ENCODE measurements at places on chromosomes 4 and X. TPM values are rescaled to one million over a fixed set of nuclear protein-coding genes. Genes with fewer than 3 reads are reported as not detected.

The GUCY1A1 gene
- not detected for total RNA-seq

The P2RY10 gene
- not detected for total RNA-seq

The TLR2 gene
- not detected for total RNA-seq

The TMSB15A gene
- total RNA-seq: 11.2 TPM

The PHKA1 gene
- total RNA-seq: 4.0 TPM

The SHROOM2 gene
- total RNA-seq: 22.3 TPM

The MFSD8 gene
- 25.2 TPM for total RNA-seq

The H2BW2 gene
- total RNA-seq: not detected

The OFD1 gene
- 17.7 TPM for total RNA-seq

The NUP62CL gene
- total RNA-seq: 9.3 TPM

The POU3F4 gene
- total RNA-seq: not detected

The TMPRSS11D gene
- not detected for total RNA-seq

The COL4A6 gene
- total RNA-seq: 10.5 TPM

The SMIM31 gene
- not detected for total RNA-seq

The C4orf36 gene
- total RNA-seq: 0.72 TPM

The ARL9 gene
- not detected for total RNA-seq

The GATA1 gene
- not detected for total RNA-seq

The ZBTB33 gene
- total RNA-seq: 21.0 TPM

The ALB gene
- 0.64 TPM for total RNA-seq

The SCFD2 gene
- total RNA-seq: 13.6 TPM

The MAGEA1 gene
- total RNA-seq: not detected

The NPY2R gene
- 3.6 TPM for total RNA-seq

The G3BP2 gene
- 209 TPM for total RNA-seq

The MGAT4D gene
- 0.13 TPM for total RNA-seq

The CYBB gene
- total RNA-seq: not detected

The USP17L28 gene
- total RNA-seq: not detected

The FAT4 gene
- total RNA-seq: 92.8 TPM

Measured in endothelial cell (in vitro differentiated cells).